Stimulated activated CD4-positive, alpha-beta T cell treated with anti-CD3 and anti-CD28 coated beads, Interleukin-15, amount 100 ng/mL, for 24 hours (primary cell): ENCODE measurements at places on chromosomes 1 and 21.
A peak's percentile ranks its signal among the peaks of the same experiment; 100 is the strongest.

DNA sequence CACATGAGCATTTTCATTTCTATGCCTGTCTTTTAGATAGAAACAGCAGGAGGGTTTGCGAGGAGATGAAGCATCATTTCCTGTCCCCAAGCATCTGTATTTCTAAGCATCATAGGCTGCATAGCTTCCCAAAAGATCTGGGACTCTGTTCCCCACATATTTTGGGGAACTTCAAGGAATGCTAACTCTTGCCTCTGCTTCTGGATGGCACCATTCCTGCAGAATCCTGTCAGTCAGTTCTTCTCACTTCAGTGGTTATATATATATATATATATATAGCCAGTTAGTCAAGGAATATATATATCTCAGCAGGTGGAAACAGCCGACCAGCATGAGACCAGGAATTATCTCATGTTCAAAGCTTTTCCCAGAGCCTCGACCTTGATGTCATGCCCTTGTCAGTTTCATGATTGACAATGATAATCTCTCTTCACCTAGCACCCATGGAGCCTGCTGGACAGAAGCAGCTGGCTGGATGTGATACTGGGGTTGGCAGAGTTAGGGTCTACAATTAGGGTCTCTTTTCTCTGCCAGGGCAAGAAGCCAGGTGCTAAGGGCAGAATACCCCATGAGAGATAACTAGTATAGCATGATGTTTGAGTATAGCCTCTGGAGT is 2.4 kb downstream of the PFKFB2 start:
- DNase-seq, result no peak

DNA sequence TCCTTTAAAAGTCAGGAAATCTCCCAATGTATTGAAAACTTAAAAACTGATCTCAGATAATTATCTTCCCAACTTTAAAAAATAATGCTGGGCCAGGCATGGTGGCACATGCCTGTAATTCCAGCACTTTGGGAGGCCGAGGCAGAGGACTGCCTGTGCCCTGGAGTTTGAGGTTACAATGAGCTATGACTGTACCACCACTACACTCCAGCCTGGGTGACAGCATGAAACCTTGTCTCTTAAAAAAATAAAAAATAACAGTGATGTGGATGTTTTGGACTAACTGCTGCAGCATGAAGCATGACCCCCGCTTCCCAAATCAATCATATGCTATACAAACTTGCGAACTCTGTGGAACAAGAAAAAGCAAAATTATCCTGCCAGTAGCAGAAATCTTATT is 186.3 kb downstream of the RERE start:
- DNase-seq, result no peak

GRCh38 chr1:225627304-225627947 is 25.5 kb downstream of the ENAH start:
- DNase-seq, result no peak

GRCh38 chr1:247906504-247907047 is 11.2 kb downstream of the OR2W3 start:
- DNase-seq, result peak; percentile 20

DNA sequence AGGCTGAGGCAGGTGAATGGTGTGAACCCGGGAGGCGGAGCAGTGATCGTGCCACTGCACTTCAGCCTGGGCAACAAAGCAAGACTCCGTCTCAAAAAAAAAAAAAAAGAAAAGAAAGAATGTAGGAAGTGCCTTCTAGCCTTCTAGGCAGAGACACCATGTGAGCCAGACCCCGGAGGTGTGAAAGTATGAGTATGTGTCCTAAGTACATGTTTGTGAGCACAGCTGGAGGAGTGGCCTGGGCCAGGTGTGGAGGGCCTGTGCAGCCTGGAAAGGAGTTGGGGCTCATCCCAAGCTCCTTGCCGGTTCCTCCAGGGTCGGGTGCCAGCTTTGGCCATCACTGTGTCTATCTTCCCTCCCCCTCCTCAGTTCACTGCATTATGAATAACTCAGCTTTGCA is 13.0 kb downstream of the SOX13 start:
- no peak for DNase-seq

DNA sequence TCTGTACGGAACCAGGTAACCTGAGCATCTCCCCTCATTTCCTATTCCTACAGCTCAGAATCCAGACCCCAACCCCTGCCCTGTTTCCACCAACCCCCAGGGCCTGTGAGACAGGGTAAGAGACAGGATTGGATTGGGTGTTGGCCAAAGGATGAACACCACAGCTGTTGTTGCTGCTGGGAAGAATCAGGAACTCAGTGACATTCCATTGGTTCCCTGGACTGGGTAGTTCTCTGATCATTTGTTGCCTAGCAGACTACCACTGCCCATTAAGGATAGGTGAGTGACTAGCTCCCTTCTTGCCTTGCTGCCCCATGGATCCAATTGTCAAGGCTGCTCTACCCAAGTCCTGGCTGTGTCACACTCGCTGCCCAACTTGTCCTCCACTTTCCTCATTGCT is 10.0 kb downstream of the NCSTN start:
- DNase-seq, result no peak

DNA sequence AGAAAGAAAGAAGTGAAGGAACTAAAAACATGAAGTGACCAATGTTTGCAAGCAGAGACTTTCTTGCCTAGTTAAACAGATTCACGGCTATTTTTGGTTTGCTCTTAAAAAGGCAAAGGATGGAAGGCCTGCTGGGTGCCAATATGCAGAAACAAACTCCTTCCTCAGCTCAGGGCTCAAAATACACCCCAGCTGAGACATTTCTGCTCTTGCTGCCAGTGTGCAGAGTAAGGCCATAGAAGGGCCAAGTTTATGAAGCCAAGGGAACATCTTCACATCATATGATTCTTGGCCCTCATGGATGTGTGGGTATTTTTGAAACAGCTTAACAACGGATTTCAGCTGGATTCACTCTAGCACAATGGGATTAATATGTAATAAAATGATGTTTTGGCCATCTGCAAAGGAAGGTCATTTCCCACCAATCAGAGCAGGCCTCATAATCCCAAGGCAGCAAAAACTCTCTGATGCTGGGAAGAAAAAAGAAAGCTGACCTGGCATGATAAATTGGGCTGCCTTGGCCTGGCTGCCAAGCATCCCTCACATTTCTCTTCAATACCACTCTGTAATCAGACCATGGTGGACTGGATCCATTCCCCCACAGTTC is 70.7 kb downstream of the CAPZB start:
- DNase-seq, result no peak

DNA sequence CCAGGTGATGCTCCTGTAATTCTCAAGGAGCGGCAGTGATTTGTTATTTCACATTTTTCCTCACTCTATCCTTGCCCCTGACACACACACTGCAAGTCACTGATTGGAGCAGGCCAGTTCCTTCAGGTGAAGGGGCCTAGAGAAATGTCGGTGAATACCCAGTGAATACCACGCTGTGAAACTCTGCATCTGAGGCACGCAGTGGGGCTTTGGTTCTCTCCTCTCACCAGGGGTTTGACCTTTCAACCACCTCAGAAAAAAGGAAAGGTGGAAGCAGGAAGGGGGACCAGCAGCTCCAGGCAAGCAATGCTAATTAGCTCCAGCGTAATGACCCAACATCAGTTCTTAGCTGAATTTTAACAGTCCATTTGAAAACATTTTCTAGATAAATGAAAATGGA is 532 bp upstream of the FAM177B start:
- no peak for DNase-seq

DNA sequence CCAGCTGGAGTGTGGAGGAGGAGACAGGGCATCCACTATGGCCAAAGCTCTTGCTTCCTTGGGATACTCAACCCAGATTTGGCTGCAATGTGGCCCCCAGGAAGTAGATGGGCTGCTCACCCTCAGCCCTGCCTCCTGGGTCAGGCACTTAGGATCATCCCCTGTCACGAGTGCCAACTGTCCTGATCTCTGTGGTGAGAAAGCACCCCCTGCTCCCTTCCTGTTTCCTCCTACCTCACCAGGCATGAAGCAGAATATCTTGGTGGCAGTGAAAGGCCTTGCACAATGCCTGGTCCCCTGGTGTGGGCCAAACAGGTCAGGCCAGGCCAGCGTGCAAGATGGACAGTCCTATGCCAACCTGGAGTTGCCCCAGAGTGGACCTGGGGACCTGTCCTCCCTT is 211.7 kb downstream of the GRIK3 start:
- DNase-seq, result no peak

DNA sequence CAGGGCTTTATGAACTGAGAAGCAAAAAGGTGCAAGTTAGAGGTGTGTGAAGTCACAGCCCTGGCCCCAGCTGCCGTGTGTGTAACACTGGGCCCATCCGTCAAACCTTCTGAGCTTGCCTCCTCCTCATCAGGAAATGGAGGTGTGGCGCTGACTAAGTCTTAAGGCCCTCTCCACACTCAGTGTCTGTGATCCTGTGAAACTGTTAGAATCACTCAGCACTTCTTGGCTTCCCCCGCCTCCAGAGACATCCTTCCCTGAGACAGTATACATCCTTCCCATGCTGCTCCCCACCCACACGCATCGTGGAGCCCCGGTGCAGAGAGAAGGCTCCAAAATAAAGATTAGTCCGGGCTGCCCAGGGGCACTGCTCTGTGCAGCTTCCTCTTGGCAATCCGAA is 33.3 kb downstream of the LRP8 start:
- DNase-seq, result peak; percentile 72

- DNase-seq, result no peak
These were observed 22.0 kb upstream of the DNASE2B start for GRCh38 chr1:84376000-84376910.

GRCh38 chr1:7842517-7842916 is 10.3 kb downstream of the UTS2 start:
- peak; percentile 6 for DNase-seq

DNA sequence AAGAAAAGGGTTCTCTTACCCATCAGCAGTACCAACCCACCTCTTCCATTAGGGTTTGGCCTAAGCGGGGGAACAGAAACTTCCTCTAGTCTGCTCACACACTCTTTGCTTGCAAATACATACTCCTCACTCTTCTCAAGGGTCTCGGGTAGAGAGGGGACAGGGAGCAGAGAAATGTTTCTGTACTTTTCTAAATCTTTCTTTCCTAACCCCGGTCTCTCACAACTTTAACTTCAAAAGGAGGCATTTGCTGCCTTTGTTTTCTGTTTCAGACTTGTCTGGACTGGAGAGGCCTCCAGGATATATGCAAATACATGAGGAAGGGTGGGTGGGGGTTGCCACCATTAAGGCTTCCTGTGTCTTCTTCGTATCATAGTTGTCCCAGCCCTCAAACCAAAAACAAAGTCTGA is 10.5 kb upstream of the LAX1 start:
- DNase-seq, result peak; percentile 36

GRCh38 chr1:91501523-91501851 is 836 bp downstream of the CDC7 start:
- no peak for DNase-seq

DNA sequence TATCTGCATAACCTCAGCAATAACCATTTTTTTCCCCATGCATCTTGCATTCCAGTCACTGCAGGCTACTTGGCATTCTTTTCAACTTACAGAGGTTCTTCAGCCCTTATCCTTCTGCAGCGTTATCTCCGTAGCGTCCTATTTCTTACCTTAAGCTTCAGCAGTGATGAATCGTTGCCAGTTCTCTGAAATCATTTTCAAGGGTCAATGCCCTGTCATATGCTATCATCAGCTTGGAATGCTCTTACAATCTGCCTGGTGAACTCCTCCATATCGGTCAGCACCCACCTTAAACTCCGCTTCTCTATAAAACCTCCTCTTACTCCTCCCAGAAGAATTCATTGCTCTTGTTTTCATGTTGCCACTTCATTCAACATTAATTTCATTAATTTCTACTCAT is 105.1 kb upstream of the DPH5 start:
- DNase-seq, result no peak
